ENCODE measurements at places on chromosomes 5 and 9.

- DNase-seq = no peak
Observed at GRCh38 chr9:4237748-4238511, 61.9 kb downstream of the GLIS3 start.

GRCh38 chr9:7209990-7210389 lies 452.2 kb downstream of the KDM4C start:
- DNase-seq = no peak

GRCh38 chr9:133162861-133163503 lies 732 bp downstream of the GBGT1 start:
- no peak for DNase-seq

DNA sequence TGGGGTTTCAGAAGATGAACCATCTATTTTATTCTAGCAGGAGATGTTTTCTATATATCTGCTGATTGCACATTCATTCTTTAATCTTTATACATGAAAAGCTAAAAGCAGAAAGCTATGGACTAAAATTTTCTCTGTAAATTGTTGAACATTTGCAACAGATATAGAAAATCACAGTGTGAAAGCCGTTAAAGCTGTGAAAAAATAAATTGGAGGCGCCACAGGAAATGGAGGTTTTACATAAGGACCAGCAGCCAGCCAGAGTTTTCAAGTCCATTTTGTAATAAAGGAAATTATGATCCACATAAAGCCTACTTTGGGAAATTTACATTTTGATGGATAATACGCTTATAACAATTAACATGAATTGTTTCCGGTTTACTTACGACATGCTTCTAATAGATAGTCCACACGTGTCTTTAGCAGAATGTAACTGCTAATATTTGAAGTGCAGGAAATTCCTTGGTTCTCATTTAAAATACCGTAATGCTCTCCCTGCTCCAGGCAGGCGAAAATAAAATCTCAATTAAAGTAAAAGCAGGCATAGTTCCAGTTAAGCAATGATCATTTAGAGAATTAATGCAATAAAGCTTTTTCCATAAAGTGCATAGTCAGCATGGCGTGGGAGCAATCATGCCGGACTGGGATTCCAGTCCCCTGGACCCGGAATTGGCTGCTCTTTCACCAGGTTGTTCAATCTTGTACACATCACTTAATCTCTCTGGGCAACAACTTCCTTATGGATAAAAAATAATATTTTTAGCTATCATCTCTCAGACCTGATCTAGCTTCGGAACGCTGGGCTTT lies 445.4 kb downstream of the ZNF608 start:
- DNase-seq = no peak

- no peak for DNase-seq
Observed at GRCh38 chr5:73928476-73929070, 302.6 kb downstream of the ARHGEF28 start.

DNA sequence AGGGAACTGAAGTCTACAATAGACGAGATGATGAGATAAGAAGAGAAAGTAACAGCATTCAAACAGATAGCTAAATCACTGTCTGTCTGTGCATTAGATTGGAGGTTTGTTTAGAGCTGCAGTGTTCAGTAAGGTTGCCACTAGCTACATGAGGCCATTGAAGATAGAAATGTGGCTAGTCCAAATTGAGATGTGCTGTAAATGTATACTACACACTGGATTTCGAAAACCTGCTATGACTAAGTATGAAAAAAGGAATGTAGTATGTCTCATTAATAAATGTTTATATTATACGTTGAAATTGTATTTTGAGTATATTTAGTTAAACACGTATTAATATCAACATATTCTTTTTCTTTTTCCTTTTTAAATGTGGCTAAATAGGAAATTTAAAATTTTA lies 142.1 kb downstream of the XRCC4 start:
- no peak for DNase-seq

DNA sequence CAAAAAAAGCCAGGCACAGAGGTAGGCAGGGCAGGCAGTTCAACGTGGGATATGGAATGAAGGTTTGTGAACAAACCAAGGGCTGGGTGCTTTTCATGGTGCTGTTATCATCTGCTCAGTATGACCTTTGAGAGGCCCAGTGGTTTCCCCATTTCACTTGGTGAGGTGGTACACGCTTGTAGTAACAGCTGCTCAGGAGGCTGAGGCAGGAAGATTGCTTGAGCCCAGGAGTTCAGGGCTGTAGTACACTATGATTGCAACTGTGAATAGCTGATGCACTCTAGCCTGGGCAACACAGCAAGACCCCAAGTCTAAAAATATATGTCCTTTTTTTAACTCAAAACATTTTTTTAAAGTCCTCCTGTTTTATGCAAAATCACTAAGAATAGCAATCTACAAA lies 174.8 kb downstream of the ENC1 start:
- no peak for DNase-seq

DNA sequence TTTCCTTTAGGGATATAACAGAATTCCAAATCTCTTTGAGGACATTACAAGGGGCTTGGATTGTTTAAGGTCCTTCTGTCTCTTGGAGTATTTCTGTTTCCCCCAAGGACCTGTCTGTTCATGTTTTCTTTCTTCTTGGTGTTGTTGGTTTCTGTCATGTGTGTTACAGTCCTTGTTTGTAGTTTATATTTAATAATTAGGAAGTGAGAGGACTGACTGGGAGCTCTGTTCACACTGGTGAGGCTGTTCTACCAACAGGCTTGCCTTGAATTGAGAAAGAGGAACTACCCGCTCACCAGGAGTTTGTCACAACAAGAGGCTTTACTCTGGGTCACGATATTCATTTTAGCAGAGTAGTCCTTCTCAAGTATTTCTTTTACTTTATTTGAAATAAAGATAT lies 119.2 kb upstream of the SV2C start:
- DNase-seq = no peak

GRCh38 chr5:143030349-143030748 lies 260.2 kb downstream of the ARHGAP26 start:
- no peak for DNase-seq

DNA sequence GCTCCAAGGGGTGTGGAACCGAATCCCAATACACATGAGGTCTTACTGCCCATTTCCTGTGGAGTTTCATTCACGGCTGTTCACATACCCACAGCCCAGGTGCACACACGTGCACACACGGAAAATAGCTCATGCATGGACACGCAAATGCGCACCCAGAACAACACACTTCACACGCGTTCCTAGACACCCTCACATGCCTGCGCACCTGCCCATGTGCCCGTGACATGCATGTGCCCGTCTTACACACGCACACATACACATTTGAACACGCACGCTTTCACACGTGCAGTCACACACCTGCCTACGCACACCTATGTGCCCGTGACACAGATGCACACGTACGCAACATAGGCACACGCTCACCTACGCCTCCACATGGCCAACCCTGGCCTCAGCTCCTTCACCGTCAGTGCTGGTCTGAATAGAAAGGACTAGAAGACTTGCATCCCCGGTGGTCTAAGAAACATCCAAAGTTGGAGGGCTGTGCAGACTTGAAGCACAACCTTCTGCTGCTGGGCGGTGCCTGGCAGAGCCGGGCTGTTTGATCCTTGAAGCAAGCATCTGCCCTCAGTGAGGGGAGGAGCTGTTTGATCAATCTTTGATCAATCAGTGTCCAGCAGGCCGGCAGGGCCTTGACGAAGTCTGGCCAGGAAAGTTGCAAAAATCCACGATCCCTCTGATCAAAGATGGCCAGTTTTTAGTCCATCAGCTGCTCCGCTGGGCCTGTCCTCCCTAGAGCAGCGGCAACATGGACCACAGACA lies 164.7 kb downstream of the OLFM1 start:
- DNase-seq = no peak

DNA sequence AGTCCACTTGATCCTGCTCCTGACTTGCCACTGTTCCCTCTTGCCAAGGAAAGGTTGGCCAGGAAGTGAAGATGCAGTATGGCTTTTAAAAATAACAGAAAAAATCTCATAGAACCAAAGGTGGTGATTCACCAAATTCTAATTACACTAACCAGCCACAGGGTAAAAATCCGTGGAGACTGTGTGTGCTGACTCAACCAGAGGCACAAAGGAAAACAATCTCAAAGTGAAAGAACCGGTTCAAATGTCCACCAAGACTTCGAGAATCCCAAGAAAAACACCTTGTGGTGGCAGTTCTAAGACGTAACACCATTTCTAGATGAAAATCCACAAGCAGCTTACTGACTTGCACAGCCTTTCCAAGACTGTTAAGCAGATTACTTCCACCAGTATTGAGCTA lies 279.1 kb downstream of the TLE1 start:
- no peak for DNase-seq

GRCh38 chr9:133702798-133703590 lies 35.2 kb downstream of the SARDH start:
- DNase-seq = no peak

- no peak for DNase-seq
Observed at GRCh38 chr5:34709861-34710673, 53.9 kb downstream of the RAI14 start.

GRCh38 chr5:175420383-175420782 lies 23.6 kb downstream of the DRD1 start:
- DNase-seq = no peak

- DNase-seq = no peak
Observed at GRCh38 chr5:90909101-90909503, 350.5 kb downstream of the ADGRV1 start.

GRCh38 chr9:94817291-94818177 lies 91.0 kb downstream of the AOPEP start:
- DNase-seq = no peak

DNA sequence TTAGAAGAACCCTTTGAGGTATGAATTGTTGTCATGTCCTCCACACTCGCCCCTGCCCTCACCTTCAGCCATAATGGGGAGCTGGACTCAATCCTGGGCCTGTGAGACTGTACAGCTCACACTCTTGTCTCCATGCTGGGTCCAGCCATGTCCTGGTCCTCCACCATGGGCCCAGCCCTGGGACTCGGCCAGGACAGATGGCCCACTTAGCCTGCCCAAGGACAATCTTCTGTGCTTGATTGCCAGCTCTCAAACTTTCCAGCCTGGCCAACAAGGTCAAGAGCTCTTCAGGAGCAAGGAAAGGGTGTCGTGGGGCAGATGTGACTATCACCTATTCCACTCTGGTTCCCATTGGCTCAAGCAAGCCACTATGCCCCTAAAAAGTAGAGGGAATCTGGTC lies 90.8 kb downstream of the HRH2 start:
- no peak for DNase-seq

DNA sequence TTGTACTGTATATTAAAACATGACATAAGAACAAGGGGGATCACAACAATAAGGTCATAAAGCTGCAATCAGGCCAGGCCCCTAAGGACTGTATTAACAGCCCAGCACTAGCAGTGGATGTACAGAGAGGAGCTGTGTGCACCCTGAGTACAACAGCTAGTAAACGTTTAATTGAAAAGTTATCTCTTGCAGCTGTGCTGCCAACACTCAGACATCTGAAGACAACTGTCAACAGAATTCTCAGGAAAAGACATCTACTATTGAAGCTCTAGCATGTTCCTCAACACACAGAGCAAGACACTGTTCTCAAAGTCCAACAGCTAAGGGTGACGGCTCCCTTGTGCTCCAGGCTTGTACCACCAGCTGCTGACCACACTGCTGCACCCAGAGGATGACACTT lies 199.6 kb downstream of the DCP2 start:
- DNase-seq = no peak

GRCh38 chr5:173880306-173880985 lies 7.7 kb upstream of the CPEB4 start:
- no peak for DNase-seq

GRCh38 chr9:107158321-107158720 lies 124.8 kb upstream of the RAD23B start:
- no peak for DNase-seq

- DNase-seq = no peak
Observed at GRCh38 chr5:59362438-59362837, 531.1 kb downstream of the PDE4D start.

- DNase-seq = no peak
Observed at GRCh38 chr9:33880211-33881089, 63.5 kb downstream of the UBE2R2 start.

DNA sequence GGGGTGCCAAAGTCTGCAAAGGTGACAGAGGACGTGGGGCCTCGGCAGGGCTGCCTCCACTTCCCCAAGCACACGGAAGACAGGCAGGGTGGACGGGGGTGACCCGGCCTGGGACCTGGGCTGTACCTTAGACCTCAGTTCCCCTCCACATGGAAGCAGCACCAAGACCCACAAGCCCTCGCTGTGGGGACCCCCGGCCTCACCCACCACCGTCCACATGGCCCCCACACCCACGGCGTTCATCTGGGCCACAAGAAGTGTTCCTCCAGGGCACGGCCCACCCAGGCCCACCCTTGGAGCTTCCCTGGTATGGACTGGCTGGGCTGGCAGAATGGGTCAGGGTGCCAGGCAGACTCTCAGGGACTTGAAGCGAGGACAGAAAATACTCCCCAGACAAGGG lies 45.8 kb upstream of the NKD2 start:
- no peak for DNase-seq

DNA sequence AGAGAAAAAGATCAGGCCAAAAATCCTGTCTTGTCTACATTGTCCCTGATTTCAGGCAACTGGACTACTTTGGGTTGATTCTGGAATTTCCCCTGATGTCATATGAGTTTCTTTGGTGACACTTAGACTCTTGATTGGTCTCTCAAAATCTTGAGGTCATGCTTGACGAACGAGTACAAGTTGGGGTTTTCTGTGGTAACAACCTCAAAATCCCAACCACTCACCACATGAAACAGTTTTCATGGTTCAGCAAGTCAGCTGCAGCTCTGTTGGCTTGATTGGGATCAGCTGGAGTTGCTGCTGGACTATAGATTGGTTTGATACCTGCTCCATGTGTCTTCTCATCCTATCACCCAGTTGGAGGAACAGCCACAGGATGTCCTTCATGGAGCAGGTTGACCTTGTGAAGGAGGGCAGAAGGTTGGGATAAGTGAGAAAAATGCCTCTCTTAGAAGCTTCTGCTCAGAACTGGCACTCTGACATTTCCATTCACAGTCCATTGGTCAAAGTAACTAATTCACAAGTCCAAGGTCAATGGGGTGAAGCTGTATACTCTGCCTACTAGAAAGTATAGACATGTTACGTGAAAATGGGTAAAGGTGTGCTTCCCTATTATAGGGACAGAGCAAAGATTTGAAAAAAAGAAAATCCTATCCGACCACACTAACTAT lies 284.5 kb downstream of the SH3GL2 start:
- no peak for DNase-seq

GRCh38 chr9:23686257-23686656 lies 139.8 kb downstream of the ELAVL2 start:
- DNase-seq = no peak

GRCh38 chr9:72315089-72315509 lies 49.9 kb downstream of the ZFAND5 start:
- DNase-seq = no peak

GRCh38 chr5:139282197-139282557 lies 11.4 kb upstream of the MATR3 start:
- DNase-seq = no peak

GRCh38 chr5:143337946-143338345 lies 65.5 kb downstream of the NR3C1 start:
- DNase-seq = no peak

GRCh38 chr9:112836394-112836793 lies 54.3 kb downstream of the SLC46A2 start:
- no peak for DNase-seq

Measured in activated T-cell treated with anti-CD3 and anti-CD28 coated beads for 4 hours (primary cell).